Lung microvascular endothelial cell (primary cell): ENCODE measurements at places on chromosomes 6 and 20. TPM values are rescaled to one million over a fixed set of nuclear protein-coding genes. Genes with fewer than 3 reads are reported as not detected.

The ENPP1 gene
- total RNA-seq, result 0.22 and 0.40 TPM in 2 replicates

The LY6G6C gene
- total RNA-seq, result not detected in 2 replicates

The RGS17 gene
- total RNA-seq, result 2.8 and 4.1 TPM in 2 replicates

The FOXQ1 gene
- not detected in 2 replicates for total RNA-seq

The TULP4 gene
- 53.4 and 103 TPM in 2 replicates for total RNA-seq

The SOBP gene
- 0.20 and 0.65 TPM in 2 replicates for total RNA-seq

The ANGPT4 gene
- not detected in 2 replicates for total RNA-seq

The VGLL2 gene
- total RNA-seq, result not detected in 2 replicates

The CEP85L gene
- 5.0 and 14.3 TPM in 2 replicates for total RNA-seq

The ACTR5 gene
- 4.1 and 4.8 TPM in 2 replicates for total RNA-seq

The TRAPPC3L gene
- under 0.01 TPM in 1 of 2 replicates, not detected in the other for total RNA-seq

The CD83 gene
- 1.7 and 4.6 TPM in 2 replicates for total RNA-seq

The HAO1 gene
- not detected in 2 replicates for total RNA-seq

The GHRH gene
- not detected in 2 replicates for total RNA-seq

The LY6G6F gene
- not detected in 2 replicates for total RNA-seq

The SLC22A3 gene
- total RNA-seq, result under 0.01 TPM in 1 of 2 replicates, not detected in the other

The VWA7 gene
- under 0.01 and 0.40 TPM in 2 replicates for total RNA-seq

The DDRGK1 gene
- total RNA-seq, result 22.2 and 44.0 TPM in 2 replicates

- DNase-seq, result peak; percentile 85
Measured at GRCh38 chr20:23820493-23820892, 6.0 kb downstream of the CST2 start.

- no peak for DNase-seq
Measured at GRCh38 chr6:49839957-49840356, 26.4 kb downstream of the CRISP1 start.

DNA sequence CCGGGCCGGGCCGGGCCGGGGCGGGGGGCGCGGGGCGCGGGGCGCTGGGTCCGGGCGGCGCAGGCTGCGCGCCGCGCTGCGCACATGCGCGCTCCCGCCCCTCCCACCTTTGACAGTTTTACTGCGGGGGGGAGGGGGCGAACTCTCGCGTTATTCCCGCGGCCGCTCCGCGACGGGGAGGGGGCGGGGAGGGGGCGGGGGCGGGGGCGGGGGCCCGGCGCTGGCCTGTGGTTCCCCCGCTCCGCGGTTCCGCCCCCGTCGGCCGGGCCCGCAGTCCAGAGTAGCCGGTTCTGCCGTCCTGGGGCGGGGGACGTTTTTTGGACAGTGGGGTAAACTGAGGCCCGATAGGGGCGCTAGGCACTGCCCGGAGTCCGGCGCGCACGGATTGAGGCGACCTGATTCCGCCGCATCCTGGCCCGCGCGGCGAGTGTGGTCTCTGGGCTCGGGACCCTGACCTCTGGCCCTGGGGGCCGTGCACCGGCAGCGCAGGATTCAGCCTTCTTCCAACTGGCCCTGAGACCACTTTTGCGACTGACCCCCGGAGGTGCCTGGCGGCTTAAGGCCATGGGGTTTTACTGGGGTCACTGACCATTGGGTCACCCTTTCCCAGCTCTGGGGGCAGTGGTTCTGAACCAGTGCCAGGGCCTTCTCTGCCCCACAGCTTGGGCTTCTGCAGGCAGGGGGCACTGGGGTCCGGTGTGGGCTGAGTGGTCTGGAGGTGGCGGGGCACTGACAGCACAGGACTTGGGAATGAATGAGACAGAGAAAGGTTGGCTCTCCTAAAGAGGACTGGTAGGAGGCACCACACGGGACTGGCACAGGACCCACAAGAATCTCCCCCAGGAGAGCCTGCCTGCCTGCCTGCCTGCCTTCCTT is at the start of gene ZNF512B:
ZNF512B (minus strand) TSS at position 93 of the 876 bp plus-strand sequence. CDS start 1,980 bp downstream, outside the sequence.
- peak; percentile 59 for DNase-seq

GRCh38 chr6:33333666-33334065 is 16.1 kb upstream of the ZBTB22 start:
- no peak for DNase-seq

DNA sequence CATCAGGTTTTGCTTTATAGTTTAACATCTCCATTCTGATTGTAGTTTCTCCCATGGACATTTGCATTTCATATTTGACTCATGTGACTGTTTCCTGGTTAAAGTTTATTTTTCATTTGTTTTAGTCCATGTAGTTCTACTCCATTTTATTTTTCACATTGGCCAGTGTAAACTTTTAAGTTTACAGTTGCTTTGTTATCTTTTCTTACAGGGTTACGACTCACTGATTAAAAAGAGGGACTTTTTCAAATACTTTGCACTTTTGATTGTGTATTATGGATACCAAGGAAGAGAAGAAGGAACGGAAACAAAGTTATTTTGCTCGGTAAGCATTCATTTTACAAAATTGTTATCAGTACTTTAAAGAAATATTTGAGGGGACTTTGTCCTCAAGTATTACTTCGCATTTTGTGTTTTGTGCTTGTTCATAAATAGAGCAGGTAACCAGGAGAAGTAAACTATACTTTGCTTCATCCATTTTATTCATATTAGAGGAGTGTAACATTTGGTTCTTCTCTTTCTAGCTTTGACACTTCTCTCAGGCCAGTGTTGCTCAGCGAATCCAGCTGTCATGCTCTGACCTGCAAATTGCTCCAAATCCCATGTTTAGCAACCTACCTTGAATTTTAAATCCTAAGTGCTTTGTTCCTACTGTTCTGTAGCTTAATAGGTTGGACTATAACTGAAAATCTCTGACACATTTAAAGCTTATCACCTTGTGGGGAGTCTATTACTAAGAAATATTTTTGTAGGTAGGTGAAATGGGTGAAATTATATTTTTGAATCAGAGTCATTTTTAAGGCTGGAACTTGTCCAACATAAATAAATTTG is 24.5 kb downstream of the NCOA7 start:
- no peak for DNase-seq

- DNase-seq, result no peak
Measured at GRCh38 chr6:96611342-96611991, 48.5 kb downstream of the FHL5 start.

GRCh38 chr6:144144996-144145395 is 5.3 kb upstream of the STX11 start:
- peak; percentile 70 for DNase-seq

DNA sequence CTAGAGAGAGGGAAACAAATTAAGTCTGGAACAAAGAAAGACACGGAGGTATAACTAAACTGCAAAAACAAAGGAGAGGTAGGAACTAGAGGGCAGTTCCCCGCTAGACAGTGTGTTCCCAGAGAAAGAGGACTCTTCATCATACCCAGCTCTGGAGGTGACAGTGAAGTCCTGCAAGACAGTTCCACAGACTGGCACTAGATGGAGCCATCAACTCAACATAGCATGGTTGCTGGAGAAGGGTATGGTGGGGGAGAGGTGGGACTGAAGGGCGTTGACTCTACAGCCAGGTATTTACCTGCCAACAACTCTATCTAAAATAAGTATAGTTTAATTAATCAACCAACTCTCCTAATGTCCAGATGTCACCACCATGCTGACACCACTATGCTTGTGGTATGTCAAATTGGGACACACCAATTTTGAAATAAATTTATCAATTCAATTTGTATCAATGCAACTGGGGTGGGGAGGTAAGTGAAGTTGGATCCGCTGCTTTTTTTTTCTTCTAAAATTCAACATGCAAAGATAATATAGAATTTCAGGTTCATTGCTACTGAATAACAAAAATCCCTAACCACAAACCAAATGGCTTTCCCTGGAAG is 9.7 kb downstream of the BACH2 start:
- peak; percentile 53 for DNase-seq

GRCh38 chr6:49531774-49532569 is 18.5 kb upstream of the C6orf141 start:
- DNase-seq, result peak; percentile 71

DNA sequence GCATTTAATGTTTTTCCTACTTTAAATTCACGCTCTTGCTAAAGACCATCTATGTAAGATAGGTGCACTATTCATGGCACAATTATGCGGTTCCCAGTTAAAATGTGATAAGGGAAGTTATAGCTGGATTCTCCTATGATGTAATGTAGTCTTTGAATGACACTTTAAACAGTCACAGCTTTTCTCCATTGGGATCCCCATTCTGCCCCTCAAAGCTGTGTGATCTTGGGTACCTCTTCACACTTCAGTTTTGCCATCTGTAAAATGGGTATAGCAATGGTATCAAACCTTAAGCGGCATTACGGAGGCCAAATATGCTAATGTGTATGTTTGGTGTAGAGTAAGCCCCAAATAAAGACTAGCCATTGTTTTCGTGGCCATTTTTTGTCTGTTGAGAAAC is 64.7 kb upstream of the ZNF217 start:
- no peak for DNase-seq

DNA sequence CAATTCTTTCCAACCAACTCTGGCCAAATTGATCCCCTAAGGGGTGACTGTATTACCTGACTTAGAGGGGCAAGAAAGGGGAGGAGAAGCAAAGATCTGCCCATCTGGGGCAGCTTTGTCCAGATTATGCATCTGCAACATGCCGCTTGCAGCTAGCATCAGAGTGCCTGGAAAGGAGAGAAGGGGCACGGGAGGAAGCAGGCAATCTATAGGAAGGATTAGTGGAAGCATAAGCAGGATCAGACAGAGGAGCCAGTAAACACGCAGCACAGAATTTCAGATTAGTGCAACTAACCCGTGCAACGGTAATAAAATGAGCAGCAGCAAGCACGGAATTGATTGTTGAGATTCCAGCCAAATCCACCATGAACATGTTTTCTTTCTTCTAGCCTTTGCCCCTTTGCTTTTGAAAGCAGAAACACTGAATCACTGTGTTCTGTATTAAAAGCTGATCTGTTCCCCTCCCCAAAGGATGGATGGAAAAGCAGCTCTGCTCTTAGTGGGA is 643.6 kb upstream of the CHD6 start:
- DNase-seq, result no peak

DNA sequence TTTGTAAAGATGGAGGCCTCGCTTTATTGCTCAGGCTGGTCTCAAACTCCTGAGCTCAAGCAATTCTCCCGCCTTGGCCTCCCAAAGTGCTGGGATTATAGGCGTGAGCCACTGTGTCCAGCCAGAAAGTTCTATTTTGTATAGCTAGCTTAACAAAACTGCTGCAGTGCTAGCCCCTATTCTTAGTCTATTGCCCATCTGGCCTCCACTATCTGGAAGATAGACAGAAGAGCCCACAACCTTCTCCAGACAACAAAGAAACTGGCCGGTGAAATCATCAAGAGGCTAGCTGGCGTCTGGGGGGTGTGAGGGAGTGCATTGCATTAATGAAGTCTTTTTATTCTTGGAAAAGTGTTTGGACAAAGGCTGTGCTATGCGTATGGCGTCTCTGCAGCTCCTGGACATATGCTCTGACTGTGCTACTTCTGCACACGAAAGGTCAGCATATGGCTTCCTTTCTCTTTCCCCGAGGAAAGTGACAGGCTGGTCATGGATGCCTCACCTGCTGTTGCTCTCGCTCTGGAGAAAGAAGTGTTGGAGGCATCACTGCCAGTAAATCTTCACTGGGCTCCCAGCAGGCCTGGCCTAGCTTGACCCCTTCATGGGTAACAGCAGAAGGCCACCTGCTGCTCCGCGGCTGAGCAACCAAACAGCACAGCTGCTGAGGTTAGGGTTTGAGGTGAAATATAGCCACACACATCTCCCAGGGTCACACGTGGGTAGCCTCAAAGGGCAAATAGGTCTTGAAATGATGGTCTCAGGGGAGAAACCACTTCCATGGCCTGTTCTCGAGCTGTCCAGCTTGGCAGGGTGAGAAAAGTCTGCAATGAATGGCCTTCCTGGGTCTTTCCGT is 95.1 kb upstream of the IYD start:
- DNase-seq, result no peak

- DNase-seq, result no peak
Measured at GRCh38 chr6:169323221-169323620, 69.6 kb upstream of the THBS2 start.

- peak; percentile 3 for DNase-seq
Measured at GRCh38 chr6:38909015-38909730, 139.4 kb upstream of the GLP1R start.

DNA sequence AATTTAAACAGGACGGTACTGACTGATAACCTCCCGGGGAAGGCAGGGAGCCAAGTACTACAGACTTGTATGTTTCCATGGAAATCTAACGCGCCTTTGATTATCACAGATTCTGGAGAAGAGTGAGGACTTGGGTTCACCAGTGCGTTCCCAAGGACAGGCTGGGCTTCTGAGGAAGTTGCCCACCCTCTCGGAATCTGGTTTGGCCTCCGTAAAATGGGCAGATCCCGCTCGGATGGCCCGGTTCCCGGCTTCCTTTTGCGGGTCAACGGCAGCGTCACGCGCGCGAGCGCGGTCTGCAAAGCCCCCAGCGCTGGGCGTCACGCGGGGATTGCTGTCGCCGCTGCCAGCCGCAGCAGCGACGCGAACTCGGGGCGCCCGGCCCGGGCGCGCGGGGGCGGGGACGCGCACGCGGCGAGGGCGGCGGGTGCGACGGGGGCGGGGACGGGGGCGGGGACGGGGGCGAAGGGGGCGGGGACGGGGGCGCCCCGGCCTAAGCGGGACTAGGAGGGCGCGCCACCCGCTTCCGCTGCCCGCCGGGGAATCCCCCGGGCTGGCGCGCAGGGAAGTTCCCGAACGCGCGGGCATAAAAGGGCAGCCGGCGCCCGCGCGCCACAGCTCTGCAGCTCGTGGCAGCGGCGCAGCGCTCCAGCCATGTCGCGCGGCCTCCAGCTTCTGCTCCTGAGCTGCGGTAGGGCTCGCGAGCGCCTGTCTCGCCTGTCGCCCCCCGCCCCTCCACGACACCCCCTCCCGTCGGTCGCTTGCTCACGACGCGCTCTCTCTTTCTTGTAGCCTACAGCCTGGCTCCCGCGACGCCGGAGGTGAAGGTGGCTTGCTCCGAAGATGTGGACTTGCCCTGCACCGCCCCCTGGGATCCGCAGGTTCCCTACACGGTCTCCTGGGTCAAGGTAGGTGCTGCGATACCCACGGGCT is at the start of gene CD83:
CD83 (plus strand) TSS at position 615 of the 933 bp plus-strand sequence; CDS start at position 655, 40 bp downstream.
- DNase-seq, result peak; percentile 75

DNA sequence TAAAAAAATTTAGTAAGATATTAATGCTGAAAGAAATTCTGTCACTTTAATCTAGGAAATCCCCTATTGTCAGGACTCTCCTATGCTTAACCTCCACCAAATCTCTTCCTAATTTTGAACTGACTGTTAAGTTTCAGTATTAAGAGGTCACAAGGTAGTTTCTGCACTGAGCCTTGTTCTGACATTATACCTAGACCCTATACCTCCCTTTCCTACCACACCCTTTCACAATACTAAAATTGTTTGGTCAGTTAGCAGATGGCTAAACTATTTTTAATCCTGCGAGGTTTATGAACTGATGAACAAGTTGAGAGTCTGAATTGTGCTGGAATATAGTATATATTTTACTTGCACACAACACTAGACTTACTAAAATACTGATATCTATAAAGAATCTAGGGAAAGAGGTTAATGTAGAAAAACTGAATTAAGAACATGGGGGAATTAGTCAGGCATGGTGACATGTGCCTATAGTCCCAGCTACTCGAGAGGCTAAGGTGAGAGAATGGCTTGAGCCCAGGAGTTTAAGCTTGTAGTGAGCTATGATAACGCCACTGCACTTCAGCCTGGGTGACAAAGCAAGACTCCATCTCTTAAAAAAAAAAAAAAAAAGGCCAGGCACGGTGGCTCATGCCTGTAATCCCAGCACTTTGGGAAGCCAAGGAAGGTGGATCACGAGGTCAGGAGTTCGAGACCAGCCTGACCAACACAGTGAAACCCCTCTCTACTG is 51.5 kb downstream of the HBS1L start:
- no peak for DNase-seq
